HCT116 (cell line): ENCODE measurements at places on chromosomes 13 and 19. TPM values are rescaled to one million over a fixed set of nuclear protein-coding genes. Genes with fewer than 3 reads are reported as not detected.

DNA sequence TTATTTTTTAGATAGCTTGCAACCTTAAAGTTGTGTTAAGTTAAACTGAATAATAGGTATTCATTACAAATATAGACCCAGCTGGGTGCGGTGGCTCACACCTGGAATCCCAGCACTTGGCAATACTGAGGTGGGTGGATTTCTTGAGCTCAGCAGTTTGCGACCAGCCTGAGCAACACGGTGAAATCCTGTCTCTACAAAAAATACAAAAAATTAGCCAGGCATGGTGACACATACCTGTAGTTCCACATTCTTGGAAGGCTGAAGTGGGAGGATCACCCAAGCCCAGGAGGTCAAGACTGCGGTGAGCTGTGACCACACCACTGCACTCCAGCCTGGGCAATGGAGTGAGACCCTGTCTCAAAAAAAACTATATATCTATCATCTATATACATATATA lies 386.5 kb downstream of the PCDH17 start:
- DNase-seq = no peak

- DNase-seq = no peak
These were observed 1431.9 kb upstream of the PCDH20 start for GRCh38 chr13:62847520-62847919.

DNA sequence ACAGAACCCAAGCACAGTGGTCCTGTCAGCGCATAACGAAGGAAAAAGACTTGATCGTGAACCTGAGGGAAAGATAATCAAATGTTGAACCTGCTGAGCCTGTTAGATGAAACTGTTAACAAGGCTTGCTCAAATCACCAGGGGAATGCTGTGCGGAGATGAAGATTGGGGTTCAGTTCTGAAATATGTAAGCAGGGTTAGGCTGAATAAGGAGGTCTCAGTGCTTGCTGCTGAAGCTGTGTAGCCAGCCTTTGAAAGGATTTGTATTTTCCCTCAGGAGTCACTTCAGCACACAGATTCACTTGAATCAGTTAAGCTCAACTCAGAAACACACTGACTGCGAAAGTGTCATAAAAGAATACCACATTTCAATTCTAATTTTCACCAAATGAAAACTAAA lies 793.5 kb downstream of the OLFM4 start:
- no peak for DNase-seq

GRCh38 chr19:49988433-49988832 lies 27.5 kb upstream of the SIGLEC11 start:
- no peak for DNase-seq

Gene ZNF560
- not detected for total RNA-seq

DNA sequence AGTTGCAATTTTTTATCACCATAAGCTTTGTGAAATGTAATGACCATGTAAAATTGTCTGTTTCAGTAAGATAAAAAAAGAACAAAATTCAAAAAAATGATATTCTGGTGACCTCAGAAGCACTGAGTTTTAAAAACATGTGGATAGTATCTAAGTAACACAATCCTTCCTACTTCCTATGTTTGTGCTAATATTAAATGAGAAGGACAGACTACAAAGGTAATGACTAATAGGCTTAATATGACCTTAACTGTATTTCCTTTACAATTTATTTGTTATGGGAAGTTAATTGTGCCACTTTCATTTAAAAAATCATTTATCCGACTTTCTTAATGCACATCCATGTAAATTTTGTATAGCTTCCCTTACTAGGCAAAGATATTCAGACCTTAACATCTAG lies 1030.4 kb upstream of the ATXN8OS start:
- no peak for DNase-seq

GRCh38 chr13:46751811-46752635 lies 44.9 kb downstream of the ESD start:
- no peak for DNase-seq

- DNase-seq = no peak
These were observed 25.1 kb upstream of the SLITRK1 start for GRCh38 chr13:83907196-83907989.

Gene HPN
- total RNA-seq = 0.32 TPM

Gene CGB3
- total RNA-seq = not detected

DNA sequence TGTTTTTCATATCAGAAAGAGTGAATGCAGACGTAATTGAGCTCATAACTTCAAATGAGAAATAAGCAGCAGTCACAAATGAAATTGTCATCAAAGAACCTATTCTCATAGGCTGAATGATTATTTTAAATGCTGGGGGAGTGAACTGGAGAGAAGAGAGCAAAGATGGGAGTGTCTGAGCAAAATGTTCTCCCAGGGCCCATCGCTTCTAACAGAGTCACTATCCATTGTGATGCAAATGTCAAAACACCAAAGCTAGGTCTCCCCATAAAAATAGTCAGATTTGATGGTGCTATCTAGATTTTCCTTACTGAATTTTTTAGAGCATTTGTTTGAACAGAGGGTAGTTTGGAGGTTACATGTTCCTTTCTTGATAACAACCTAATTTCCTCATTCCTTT lies 278.7 kb downstream of the PCDH9 start:
- no peak for DNase-seq

GRCh38 chr13:64579331-64579730 lies 2650.8 kb downstream of the PCDH9 start:
- no peak for DNase-seq

DNA sequence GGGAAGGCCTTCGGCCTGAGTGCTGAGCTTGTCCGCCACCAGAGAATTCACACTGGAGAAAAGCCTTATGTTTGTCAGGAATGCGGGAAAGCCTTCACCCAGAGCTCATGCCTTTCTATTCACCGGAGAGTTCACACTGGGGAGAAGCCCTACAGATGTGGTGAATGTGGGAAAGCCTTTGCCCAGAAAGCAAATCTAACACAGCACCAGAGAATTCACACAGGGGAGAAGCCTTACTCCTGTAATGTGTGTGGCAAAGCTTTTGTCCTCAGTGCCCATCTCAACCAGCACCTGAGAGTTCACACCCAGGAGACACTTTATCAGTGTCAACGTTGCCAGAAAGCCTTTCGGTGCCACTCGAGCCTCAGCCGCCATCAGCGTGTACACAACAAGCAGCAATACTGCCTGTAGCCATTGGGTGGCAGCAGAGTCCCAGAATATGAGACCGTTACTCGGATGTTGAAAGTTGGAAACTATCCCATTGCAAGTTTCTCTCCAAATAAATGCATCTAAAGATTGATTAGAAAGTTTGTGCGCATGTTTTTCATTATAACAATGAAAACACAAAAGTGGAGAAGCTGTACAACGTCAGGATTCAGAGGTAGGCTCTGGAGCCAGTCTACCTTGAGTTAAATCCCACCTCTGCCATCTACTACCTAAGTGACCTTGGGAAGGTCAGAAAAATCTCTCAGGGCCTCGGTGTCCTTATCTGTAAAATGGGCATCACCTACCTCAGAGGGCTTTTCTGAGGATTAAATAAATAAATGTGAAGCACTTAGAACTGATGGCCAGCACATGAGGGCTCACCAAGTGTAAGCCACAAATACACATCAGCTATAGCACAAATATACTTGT lies 21.1 kb downstream of the ZNF473 start:
- DNase-seq = peak; percentile 27

DNA sequence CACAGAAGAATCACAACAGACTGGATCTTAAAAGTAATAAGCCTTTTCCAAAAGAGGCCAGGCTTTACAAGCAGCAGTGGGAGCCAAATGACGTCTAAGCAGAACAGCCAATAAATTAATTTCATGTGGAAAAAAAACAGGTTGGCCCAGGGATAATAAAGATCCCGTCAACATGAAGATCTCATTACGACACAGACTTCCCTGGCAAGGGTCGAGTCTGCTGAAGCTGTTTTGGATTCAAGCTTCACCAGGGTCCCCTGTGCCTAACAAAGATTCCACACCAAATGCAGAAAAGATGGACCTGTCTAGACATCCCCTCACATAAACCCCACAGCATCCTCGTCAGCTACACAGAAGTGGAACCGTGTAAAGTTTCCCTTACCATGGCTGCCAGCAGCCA lies 215.1 kb upstream of the ZNF507 start:
- no peak for DNase-seq

Gene NKPD1
- total RNA-seq = 0.64 TPM

DNA sequence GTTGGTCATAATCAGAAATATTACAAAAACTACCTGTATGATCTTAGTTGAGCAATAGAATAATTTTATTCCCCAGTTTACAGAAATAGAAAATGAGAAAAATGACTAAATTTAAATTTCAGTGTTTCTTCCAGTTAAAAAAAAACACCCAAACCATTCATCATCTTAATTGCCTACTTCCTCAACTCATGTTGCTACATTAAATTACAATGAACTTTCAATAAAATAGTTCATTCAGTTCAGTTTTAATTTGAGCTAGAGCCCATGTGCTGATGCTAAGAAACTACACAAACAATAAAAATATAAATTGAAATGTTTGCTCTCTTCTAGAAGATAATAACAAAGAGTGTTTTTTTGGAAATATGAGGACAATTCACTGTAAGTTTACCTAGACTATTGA lies 820.4 kb downstream of the SLITRK6 start:
- DNase-seq = no peak

GRCh38 chr13:60679131-60679530 lies 282.1 kb downstream of the TDRD3 start:
- no peak for DNase-seq

DNA sequence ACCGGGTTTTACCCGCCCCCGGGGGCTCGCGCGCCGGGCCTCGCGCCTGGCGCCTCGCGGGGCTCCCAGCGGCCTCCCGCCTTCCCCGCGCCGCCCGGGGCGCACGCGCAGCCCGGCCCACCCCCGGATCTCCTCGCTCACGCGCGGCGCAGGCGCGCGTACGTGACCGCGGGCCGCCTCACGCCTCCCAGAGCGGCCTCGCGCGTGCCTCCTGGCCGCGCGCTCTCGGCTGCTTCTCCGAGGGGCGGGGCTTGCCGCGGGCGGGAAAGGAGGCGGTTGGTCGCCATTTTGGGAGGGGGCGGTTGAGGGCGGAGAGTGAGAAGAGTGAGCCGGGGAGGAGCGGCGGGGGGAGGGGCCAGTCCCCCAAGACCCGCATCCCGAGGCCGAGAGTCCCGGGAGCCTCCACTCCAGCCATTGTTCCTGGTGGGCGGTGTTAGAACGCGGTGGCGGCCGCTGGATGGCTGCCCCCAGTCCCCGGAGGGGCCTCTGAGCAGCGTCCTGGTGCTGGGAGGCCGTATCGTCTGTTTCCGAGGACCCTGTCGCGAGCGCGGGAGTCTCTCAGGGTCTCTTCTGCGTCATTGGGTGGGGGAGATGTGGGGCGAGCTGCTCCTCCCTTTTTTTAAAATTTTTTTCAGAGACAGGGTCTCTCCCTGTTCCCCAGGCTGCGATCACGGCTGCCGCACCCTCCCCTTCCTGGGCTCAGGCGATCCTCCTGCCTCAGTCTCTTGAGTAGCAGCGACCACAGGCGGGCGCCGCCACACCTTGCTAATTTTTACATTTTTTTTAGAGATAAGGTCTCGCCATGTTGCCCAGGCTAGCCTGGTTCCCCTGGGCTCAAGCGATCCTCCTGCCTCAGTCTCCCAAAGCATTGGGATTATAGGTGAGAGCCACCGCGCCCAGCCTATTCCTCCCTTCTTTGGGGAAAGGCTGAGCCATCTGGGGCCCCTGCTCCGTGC lies at the start of gene ZNF541:
Gene ZNF541 (minus strand): TSS at position 78 of the 956 bp plus-strand sequence. CDS start 17,292 bp downstream, outside the sequence.
- DNase-seq = no peak

DNA sequence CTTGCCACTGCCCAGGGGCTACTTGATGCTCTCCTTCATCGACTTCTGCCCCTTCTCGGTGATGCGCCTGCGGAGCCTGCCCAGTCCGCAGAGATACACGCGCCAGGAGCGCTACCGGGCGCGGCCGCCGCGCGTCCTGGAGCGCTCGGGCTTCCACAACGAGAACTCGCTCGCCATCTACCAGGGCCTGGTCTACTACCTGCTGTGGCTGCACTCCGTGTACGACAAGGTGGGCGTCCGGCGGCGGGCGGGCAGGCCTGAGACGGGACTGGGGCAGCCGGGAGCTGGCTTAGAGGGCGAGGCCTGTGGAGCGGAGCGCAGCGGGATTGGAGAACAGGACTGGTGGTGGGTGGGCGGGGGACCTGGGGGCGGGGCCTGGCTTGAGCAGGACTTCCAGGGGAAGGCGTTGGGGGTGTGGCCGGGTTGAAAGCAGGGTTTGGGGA lies 12.7 kb upstream of the PSMD8 start:
- peak; percentile 73 for DNase-seq

DNA sequence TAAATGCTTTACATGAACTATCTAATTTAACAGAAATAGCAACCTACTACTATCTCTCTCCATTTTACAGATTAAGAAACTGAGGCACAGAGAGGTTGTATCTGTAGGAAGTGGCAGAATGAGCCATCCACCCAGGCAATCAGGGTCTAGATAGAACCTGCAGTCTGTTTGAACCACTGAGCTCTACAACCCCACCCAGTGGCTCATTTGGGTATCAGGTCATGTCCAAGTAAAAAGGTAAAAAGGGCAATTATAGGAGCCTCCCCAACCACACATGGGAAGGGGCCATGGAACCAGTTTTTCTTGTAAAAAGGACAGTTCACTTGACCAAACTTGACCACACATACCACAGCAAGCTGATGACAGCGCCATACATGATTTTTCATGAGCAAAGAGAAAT lies 92.9 kb upstream of the SGCG start:
- DNase-seq = peak; percentile 35

DNA sequence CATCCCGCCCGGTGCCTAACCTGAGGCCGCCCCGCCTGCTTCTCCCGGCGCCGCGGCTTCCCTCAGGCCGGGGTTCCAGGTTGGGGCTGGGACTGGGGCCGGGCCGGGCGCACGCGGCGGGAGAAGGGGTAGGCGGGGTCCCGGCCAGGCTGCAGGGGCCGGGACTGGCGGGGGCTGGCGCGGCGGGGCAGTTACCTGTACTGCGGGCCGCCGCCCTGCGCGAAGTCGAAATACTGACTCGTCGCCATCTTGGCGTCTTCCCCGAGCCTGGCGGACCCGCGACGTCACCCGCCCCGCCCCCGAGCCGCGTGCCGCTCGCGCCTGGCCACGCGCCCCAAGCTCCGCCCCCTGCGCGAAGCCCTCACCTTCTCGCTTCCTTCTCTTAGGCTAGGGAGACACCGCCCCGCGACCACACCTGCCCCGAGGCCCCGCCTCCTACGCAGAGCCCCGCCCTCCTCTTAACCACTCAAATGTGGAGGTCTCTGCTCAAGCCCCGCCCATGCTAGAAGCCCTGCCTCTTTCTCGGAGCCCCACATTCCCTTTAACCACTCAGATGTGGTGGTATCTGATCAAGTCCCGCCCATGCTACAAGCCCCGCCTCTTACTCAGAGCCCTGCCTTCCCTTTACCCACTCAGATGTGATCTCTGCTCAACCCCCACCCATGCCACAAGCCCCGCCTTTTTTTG lies at the start of gene ZFR2:
Gene ZFR2 (minus strand): TSS at position 269 of the 687 bp plus-strand sequence. CDS start 21 bp downstream, at position 248.
- peak; percentile 36 for DNase-seq

- no peak for DNase-seq
These were observed 60.2 kb downstream of the ZIC5 start for GRCh38 chr13:99911069-99911964.

Gene CEACAM4
- not detected for total RNA-seq

Gene C19orf67
- total RNA-seq = not detected

GRCh38 chr19:40286235-40286970 lies 1.3 kb upstream of the AKT2 start:
- no peak for DNase-seq

Gene CBARP
- total RNA-seq = 23.8 TPM

Gene TMEM238
- 21.0 TPM for total RNA-seq

Gene KIR2DL4
- not detected for total RNA-seq
